ENCODE measurements at places on chromosomes 5 and 9.

DNA sequence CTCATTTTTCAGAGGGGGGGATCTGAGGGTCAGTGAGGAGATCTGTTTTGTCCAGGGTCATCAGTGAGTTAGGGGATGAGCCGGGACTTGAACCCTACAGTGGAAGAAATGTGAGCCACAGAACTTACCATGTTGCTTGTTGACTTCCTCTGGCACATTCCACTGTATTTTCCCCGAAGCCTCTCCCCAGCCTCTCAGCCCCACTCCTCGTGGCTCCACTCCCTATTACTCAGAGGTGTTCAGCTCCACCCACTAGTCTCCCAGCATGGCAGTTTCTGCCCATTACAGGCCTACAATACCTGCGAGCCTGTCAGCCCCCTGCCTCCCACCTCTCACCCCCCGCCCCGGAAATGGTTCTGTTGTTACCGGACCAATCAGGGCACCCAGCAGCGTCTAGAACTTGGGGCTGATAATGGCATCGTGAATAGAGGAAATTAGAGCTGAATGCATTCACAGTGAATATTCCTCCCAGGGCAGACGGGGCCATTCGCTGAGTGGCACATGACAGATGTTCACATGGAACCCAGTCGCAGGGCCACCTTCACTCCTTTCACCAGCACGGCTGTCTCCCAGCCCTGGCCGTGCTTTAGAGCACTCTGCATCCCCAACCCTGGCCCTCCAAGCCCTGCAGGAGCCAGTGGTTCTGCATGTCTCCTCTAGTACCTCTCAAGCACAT lies 81.6 kb downstream of the KCNIP1 start:
- DNase-seq, result no peak

DNA sequence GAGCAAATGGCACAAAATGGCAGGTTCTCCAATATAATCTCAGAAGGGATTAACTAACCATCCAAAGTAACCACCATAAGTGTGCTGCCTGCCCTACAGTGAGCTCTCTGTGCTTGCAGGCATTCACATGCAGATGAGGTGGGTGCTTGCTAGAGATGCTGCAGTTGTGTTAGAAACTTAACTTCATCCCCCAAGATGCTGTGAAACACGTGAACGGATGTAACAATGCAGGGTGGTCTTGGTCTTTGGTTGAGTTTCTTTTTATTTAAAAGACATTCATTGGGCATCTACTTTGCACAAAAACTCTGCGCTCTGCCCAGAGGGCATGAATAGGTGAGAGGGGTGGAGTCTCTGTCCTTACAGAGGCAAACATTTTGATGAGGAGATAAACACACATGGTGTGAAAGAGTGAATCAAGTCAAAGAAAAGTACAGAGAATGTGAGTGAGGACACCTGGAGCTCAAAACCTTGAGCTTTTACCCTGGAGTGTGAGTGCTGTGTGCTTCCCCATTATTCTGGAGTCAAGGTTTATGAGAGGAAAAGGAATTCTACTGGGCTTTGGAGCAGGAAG lies 143.9 kb upstream of the DAP start:
- no peak for DNase-seq

DNA sequence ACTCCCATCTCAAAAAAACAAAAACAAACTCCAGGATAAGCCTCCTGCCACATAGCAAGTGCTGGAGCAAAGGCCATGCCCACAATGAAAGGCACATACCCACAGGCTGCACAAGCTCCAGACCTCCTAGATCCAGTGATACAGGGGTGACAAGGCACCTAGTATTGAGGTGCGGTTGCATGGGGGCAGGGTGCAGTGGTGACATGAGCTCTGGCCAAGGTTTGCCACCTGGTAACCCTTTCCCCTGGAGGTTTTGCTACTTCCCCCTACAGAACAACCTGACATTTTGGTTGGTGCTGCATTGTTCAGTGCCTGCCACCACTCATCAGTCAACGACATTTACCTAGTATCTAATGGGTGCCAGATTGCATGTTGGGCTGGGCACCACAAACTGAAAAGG lies 14.5 kb downstream of the CDKN2AIPNL start:
- no peak for DNase-seq

GRCh38 chr9:119588874-119589744 lies 219.9 kb upstream of the BRINP1 start:
- no peak for DNase-seq

- no peak for DNase-seq
Observed at GRCh38 chr5:114450437-114450836, 88.6 kb downstream of the KCNN2 start.

GRCh38 chr9:13513286-13513685 lies 233.8 kb upstream of the MPDZ start:
- no peak for DNase-seq

DNA sequence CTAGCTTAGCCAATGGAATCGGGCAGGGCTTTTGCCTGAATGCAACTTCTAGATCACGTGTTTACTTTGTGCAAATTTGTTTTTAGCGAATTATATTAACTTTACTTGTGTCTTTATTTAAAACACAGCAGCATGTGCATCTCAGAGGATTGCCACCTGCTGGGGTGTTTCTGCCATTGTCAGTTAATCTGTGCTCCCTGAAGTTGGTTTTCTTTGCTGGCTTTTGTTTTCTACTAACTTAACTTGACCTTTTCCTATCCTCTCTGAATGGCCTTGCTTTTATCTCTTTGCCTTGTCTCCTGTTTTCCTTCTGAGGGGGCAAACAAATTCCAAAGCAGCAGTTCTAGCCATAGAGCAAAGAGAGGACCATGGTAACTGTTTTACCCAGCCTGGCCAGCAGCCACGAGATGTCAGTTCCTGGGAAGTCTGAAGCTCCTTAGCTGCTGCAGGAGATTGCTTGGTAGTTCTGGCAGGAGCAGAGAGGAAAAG lies 67.6 kb downstream of the ARHGEF28 start:
- no peak for DNase-seq

DNA sequence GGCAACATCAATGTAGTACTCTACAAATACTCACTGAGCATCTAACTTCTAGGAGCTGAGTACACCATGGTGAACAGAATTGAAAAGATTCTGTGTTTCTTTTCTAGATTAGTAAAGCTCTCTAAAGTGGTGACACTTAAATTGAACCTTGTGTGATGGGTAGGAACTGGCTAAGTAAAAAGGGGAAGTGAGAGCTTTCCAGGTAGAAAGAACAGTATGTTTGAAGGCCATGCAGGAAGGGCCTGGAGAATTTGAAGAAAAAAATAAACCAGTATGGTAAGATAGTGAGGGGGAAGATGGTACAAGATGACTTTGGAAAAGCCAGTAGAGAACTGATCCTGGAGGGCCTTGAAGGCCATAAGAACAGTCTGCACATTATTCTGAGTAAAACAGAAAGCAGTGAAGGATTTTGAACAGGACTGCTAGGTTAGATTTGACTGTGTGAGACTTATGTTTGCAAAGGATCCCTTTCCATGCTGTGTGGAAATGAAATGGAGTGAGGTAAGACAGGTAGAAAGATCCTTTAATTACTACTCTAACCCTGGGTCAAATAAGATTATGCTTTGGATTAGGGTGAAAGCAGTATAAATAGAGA lies 46.7 kb upstream of the UBQLN1 start:
- no peak for DNase-seq

DNA sequence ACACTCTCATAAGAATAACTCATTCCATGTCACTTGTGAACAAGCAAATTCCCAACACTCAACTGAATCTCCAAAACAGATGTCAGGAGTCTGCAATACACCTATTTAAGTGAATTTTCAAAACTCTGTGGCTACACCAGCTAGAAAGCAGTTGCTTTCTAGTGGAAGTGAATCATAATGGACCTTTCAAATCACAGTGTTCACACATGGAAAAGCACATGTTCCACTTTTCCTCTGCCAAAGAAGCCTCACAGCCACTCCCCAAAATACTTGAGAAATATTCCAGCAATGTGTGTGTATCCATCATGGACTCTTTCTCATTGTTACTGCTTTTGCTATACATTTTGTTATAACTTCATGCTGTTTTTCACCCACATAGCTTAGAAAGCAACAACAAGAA lies 17.4 kb downstream of the MARCHF3 start:
- DNase-seq, result no peak

- no peak for DNase-seq
Observed at GRCh38 chr5:172834415-172835289, 601 bp downstream of the ERGIC1 start.

DNA sequence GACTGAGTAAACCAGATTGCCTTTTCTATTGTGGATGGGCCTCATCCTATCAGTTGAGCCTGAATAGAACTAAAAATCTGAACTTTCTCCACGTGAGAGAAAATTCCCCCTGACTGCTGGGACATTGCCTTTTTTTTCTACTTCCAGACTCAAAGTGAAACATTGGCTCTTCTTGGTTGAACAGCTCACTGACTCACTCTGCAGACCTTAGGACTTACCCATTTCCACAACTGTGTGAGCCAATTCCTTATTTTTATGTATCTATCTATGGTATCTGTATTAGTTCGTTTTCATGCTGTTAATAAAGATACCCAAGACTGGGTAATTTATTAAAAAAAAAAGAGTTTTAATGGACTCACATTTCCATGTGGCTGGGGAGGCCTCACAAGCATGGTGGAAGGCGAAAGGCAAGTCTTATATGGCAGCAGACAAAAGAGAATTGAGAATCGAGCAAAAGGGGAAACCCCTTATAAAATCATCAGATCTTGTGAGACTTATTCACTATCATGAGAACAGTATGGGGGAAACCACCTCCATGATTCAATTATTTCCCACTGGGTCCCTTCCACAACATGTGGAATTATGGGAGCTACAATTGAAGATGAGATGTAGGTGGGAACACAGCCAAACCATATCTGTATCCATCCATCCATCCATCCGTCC lies 306.7 kb upstream of the SLC24A2 start:
- DNase-seq, result no peak

DNA sequence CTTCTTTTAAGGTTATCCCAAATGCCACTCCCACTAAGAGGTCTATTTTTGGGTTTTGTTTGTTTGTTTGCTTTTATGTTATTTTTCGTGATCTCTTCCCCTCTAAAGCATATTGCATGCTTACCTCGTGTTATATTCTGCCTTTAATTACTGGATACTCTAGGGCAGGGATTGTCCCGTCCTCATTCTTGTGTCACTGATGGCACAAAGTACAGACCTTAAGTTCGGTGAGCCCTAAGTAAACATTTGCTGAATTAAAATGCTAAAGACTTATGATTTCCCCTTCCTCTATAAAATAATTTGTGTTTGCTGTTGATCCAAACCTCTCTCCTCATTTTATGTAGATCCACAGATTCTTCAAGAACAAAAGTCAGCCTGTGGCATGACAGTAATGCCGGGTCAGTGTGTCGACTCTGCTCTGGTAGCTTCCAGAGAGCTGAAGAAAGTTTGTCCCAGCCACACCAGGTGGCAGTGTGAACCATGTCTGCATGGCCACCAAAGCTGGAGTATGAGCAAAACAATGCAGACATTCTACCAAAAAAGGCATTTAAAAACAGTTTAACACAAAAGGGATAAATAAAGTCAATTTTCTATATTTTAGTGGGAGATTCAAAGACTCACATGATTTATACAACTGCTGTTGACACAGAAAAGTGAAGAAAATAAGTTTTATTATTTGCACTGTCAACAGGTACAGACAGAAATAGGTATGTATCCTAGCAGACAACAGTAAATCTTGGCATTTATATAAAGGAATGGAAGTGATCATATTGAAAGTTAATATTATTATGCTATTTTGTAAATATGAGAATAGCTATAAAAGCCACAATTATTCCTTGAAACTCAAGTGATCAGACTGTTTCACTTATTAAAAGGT lies 17.9 kb upstream of the POC5 start:
- no peak for DNase-seq

DNA sequence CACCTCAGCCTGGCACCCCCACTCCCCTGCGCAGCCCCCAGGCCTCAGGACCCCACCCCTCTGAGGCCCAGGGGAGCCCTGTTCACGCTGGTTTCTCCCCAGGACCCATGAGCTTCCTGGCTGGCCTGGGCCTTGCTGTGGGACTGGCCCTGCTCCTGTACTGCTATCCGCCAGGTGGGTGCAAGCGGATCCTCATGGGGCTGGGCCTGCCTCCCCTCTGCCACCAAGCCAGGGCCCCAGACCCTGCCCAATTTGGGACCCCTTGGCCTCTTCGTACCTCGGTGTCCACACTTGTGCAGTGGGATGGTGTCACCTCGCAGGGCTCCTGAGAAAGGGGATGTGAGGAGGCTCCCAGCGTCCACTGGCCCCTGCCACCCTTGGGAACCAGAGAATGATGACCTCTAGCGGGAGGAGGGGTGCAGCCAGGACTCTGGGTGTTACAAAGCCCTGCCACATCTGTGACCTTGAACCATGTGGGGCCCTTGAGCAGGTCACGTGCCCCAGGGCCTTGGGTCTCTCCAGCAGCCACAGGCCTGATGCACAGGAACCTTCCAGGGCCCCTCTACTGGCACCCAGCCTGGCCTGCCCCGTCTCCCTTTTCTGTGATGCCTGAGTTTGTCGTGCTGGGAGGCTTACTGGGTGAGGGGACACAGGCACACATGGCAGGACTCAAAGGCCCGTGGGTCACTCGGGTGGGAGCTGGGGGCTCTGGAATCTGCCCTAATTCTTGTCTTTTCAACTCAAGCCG lies 16.3 kb downstream of the CARD19 start:
- DNase-seq, result no peak

- DNase-seq, result no peak
Observed at GRCh38 chr5:92730486-92730885, 850.5 kb downstream of the NR2F1-AS1 start.

GRCh38 chr9:15157381-15157780 lies 149.6 kb downstream of the TTC39B start:
- no peak for DNase-seq

- no peak for DNase-seq
Observed at GRCh38 chr9:33690143-33690933, 105.0 kb upstream of the PRSS3 start.

DNA sequence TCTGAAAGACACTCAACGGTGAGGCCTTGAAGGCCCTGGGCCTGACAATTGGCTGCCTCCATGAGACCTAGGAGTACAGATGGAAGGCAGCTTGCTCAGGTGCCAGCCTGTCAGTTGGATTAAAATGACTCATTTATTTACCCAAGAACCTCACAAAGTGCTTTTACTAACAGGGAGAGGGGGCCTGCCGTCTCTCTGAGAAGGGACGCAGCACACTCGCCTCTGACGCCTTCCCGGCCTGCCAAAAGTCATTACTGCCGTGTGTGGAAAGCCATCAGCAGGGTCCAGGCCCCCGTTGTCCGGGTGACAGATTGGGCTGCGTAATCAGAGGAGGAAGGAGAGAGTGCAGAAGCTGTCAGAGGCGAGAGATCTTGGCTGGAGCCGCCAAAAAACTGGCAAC lies 32.4 kb downstream of the DDX31 start:
- no peak for DNase-seq

GRCh38 chr5:146076028-146076427 lies 29.3 kb downstream of the PLAC8L1 start:
- no peak for DNase-seq

DNA sequence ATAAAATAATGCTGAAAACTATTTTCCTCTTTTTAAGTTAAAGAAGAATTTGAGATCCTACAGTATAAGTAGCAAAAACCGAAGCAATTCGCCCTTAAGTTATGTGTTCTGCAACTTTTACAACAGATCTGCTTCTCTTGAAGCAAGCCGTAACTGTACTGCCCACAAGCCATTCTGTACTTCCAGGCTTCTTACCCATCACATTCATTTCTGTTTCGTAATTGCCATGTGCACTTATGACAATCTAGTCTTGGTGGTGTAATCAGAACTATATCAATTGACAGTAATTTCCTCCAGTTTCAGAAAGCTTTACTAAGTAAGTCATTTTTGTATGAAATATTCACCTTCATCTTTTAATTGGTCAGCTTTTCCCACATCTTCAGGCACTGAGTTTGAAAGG lies 13.8 kb downstream of the SGTB start:
- DNase-seq, result no peak

- no peak for DNase-seq
Observed at GRCh38 chr9:100394032-100394695, 32.8 kb upstream of the MSANTD3 start.

GRCh38 chr9:130101915-130102314 lies 48.2 kb downstream of the GPR107 start:
- no peak for DNase-seq

All from activated naive CD4-positive, alpha-beta T cell (primary cell).